ENCODE measurements at places on chromosomes 11 and 22.

GRCh38 chr11:36702330-36703054 is 104.5 kb upstream of the RAG2 start:
- peak; percentile 83 for DNase-seq

DNA sequence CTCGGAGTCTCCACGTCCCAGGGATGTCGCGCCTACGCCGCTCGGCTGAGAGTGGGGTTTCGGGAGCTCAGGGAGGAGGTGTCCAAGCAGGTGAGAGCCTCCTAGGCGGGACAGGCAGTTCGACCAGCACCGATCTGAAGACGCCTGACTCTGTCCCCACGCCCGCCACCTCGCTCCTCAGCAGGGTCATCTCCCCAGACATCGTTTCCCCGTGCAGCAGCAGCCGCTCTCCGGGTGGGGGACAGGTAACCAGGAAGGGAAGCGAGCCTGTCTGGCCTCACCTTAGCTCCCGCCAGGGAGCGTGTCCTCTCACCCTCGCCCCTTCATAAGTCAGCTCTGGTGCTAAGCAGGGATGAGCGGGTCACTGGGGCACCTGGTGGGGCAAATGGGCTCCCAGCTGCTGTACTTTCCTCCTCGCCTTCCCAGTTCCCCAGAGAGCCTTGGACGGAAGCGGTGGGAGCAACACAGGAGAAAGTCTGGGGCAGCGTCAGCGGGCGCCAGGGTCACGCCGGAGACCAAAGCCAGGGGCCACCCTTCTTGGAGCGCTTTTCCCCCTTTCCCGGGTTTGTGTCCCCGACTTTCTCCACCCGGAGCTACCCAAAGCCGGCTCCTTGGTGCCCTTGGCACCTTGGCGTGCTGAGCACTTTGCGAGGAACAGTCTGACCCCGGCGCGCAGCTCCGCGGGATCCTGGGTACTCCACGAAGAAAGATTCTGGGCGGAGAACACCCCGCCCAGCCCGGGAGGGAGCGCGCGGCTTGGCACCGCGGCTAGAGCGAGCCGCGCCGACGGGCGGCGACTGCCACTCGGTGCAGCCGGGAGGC is 1.6 kb downstream of the SPON1 start:
- DNase-seq: no peak

DNA sequence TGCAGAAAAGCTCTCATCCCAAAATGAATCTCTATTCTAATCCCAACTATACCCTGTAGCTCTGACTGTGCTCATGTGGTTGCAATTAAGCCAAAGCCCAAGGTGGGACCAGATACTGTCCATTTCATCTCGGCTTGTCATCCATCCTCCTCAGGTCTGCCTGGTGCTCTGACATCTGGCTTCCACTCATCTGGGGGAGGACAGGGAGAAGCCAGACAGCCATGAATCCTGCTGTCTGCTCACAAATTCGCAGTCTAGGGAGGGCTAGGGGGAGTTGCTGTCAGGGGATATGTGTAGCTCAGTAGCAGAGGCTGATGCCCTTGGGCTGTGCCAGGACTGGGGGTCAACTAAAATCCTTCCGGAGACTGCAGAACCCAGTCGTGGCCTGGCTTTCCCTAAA is 167.1 kb downstream of the ETS1 start:
- DNase-seq: no peak

DNA sequence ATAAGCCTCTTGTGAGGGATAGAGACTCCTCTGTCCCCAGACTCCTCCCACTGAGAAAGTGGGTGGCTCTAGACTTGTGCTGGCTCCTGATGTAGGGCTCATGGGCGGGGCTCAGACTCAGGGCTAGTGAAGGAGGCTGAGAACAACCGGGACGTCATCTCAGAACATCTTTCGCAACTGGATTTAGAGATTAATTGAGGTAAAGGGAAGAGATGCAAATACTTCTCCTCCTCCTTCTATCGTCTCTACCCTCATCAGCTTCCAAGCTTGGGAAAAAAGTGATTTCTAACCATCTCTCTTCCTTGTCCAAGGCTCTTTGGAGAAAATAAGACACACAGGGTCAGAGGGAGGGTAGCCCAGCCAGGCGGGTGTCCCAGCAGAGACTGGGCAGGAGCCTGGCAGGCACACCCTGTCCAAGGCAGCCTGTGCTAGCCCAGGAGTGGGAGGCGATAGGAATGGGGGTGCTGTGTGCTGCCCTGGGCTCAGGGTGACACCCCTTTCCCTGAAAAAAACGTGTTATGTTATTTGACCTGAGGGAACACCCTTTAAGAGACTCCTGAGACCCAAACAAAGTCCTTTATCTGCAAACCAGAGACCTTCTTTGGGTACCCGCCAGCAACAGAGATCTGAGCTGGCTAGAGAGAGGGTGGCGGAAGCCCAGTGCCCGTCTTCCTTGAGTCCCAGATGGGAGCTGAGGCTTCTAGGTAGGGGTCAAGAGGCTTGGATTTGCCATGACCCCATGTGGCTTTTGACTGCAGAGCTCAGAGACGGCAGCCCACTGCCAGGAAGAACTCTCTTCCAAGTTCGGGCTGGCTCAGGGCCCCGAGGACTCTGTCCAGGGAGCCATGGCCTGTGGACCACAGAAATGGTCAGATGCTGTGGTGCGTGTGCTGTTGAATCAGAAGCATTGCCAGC is 160.9 kb downstream of the ADAMTS15 start:
- DNase-seq: peak; percentile 50

GRCh38 chr22:19195796-19196731 is 17.5 kb upstream of the SLC25A1 start:
- DNase-seq: no peak

- DNase-seq: no peak
Measured at GRCh38 chr11:78647986-78648875, 73.6 kb upstream of the NARS2 start.

- DNase-seq: peak; percentile 71
Measured at GRCh38 chr22:32265882-32266767, 11.0 kb upstream of the SLC5A4 start.

GRCh38 chr11:12653729-12654128 is 20.5 kb upstream of the TEAD1 start:
- no peak for DNase-seq

DNA sequence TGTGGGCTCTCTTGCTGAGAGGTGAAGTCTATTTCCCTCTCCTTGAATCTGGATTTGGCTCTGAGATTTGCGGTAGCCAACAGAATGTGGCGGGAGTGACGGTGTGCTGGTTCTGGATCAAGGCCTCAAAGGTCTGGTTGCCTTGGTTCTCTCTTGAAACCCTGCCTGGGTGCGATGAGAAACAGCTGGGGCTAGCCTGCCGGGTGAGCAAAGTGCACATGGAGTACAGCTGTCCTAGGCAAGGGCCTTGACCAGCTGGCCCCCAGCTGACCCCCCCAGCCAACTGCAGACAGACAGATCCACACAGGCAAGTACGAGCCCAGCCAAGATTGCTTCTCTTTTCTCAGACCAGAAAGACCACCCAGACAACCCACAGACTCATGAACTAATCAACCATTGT is 10.8 kb downstream of the SUN2 start:
- DNase-seq: no peak

DNA sequence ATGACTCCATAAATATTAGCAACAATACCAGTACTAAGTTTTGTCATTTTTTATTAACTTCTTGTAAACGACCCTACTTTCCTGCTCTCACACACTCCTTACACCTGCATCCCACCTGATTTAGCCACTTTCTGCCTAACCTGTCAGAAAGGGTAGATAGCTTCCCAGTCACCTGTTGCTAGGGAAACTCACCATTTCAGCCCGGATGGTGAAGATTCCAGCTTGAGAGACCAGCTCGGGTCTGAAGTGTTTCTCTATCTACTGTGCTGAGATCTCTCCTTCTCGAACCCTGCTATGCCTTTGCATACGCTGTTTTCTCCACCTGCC is at the start of gene PARVG:
Gene PARVG (plus strand): TSS at position 220 of the 327 bp plus-strand sequence. CDS start 2,405 bp downstream, outside the sequence.
- peak; percentile 22 for DNase-seq

Measured in COLO829 (cell line).